ENCODE measurements at places on chromosomes 11 and 22. TPM values are rescaled to one million over a fixed set of nuclear protein-coding genes. Genes with fewer than 3 reads are reported as not detected.

- no peak for DNase-seq
These were observed 65.0 kb downstream of the BUD13 start for GRCh38 chr11:116707746-116708145.

GRCh38 chr11:83725269-83725560, 439.0 kb upstream of the CCDC90B start:
- DNase-seq: no peak

DNA sequence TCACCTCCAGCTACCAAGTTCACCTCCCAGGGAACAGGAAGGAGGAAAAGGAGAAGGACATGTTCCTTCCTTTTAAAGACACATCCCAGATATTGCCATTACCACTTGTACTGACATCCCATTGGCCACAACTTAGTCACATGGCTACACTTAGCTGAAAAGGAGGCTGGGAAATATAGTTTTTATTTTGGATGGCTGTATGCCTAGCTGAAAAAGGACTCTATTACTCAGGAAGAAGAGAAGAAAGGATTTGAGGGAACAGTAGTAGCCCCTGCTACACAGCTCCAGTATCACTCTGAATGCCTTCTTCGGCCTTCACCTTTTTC, 2.1 kb upstream of the APOA5 start:
- no peak for DNase-seq

- peak; percentile 49 for DNase-seq
These were observed 12.8 kb upstream of the EFCAB6 start for GRCh38 chr22:43824724-43825420.

GRCh38 chr11:44559207-44559939, 6.1 kb upstream of the CD82 start:
- DNase-seq: peak; percentile 74

KIRREL3 gene
- total RNA-seq: not detected

GRCh38 chr11:126891556-126892217, 108.9 kb downstream of the KIRREL3 start:
- no peak for DNase-seq

DNA sequence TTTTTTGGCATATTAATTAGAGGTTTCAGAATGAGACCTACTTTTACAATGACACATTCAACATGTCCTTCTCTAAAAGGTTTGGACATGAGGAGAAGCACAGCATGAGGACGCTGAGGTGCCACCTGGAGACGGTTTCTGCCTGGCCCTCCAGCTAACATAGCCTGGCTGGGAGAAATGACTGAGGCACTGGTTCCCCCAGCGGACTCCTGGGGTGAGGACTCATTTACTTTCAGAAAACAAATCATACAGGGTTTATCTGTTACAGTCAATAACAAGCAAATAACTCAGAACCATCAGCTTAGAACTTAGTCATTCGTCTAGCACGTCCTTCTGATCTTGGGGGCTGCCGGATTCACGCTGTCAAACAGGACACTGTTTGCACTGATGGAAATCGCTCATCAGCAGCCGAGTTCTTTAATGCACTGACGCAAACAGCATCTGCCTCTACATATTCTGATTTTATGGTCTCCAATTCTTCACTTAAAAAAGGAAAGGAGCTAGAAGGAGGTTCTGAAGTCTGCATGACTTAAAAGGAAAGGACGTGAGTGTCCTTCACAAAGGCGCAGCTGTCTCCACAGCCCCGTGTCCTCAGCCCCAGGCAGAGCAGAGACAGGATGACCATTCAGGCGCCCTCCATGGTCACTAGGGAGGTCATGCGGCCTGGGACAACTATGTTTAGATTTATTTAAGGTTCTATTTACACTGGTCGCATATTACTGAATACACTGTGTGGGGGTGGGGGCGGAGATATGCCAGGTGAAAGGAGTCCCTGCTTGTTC, 44.2 kb downstream of the CERK start:
- no peak for DNase-seq
